ENCODE measurements at places on chromosomes 5 and 9.
A peak's percentile ranks its signal among the peaks of the same experiment; 100 is the strongest.

GRCh38 chr9:136983656-136984314 lies 992 bp downstream of the LCNL1 start:
- no peak for DNase-seq

GRCh38 chr9:13614060-13614459 lies 334.6 kb upstream of the MPDZ start:
- no peak for DNase-seq

DNA sequence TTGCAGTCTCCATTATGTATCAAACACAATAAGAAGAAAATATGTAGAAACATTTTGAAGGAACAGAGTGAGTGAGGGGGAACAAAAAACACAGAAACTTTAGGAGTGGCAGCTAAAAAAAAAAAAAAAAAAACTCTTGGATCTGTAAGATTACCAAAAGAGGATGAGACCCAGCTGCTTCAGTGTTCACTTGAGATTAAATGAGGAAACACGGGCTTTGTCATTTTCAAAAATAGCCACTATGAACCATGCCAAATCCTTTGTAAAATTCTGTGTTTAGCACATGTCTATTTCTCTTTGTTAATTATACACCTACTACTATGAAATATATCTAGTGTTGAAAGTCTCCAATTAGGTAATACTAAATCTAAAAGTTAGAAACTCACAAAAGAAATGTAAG lies 485.9 kb downstream of the EFNA5 start:
- no peak for DNase-seq

GRCh38 chr5:112995764-112996618 lies 19.4 kb downstream of the DCP2 start:
- no peak for DNase-seq

- peak; percentile 66 for DNase-seq
These were observed 63.6 kb upstream of the MAP3K1 start for GRCh38 chr5:56751572-56752313.

GRCh38 chr5:3694819-3695218 lies 99.2 kb downstream of the IRX1 start:
- no peak for DNase-seq

- no peak for DNase-seq
These were observed 363.5 kb downstream of the NDUFS4 start for GRCh38 chr5:53923961-53924360.

GRCh38 chr9:72333709-72334108 lies 31.3 kb downstream of the ZFAND5 start:
- DNase-seq = no peak

DNA sequence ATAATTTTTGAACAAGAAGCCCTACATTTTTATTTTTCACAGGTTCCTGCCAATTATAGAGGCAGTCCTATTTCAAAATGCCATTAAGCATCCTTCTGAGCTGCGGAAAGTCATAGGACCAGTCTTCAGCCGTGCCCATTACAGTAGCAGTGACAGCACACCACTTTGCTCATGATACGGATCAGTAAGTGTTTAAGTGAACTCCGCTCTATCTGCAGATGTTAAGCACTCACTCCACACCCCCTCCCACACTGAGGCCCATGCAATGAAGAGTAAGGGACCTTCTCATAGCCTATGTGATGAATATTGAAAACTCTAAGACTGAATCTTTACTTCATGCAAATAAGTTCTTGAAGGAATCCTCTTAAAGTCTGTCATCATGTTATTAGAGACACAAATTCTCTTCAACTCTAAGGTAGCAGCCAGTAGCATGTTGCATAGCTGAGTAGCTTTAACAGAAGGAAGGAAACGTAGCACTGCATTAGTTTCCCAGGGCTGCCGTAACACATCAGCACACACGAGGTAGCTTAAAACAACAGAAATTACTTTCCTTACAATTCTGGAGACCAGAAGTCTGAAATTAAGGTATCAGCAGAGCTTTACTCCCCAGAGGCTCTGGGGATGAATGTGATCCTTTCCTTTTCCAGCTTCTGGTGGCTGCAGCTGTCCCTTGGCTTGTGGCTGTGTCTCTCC lies 20.3 kb upstream of the TAF11L2 start:
- DNase-seq = no peak

DNA sequence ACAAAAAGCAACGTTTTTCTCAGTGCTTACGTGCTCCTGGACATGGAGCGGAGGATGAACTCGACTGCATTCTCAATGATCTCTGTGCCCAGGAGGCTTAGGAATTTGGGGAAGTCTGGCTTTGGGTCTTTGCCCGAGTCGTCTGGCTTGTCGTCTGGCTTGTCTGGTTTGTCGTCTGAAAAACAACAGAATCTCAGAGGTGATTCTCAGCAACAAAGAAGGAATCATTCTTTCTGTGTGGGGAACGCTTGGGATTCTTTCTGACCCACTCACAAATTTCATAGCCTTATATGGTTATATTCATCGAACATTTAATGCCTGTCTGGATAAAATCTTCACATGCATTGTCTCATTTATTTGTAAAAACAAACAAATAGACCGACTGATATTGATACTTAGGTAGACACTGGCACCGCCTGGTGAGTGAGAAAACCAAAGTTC lies 4.7 kb downstream of the C5orf46 start:
- DNase-seq = no peak

- no peak for DNase-seq
These were observed 305.0 kb upstream of the TNC start for GRCh38 chr9:115422932-115423440.

GRCh38 chr5:141636106-141636412 lies 590 bp downstream of the HDAC3 start:
- DNase-seq = no peak

DNA sequence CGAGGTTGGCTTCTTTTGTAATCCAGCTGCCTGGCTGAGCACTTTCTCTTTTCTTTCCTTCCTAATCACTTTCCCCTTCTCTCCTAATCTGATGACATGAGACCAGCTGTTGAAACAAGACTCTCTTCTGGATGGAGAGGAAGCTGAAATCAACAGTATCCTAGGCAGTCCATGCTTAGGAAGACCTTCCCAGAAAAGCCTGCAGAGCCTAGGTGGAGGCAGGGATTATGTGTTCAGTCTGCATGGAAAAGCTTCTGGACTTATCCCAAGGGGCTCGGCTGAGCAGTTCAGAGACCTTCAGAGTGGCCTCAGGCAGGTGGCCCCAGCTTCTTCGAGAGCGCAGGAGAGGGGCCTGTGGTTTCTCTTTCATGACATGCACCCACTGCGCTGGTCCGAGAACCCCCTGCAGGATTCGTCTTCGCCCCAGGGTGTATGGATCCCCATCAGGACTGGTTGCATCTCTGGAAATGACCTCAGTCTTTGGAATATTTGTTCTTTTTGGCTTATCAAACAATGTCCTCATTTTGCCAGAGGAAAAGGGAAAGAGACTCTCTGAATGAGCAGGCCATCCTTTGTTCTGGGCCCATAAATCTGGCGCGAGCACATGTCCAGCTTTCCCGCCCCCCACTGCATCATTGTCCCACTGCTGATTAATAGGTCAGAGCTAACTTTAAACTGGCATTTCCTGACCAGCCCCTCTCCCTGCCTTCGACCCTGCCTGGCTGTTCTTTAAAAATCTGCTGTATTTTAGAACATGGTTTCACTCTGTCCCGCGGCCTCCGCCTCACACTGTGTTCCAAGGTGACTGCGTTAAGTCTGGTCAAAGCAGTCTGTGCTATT lies 177.9 kb upstream of the KLF4 start:
- DNase-seq = no peak

DNA sequence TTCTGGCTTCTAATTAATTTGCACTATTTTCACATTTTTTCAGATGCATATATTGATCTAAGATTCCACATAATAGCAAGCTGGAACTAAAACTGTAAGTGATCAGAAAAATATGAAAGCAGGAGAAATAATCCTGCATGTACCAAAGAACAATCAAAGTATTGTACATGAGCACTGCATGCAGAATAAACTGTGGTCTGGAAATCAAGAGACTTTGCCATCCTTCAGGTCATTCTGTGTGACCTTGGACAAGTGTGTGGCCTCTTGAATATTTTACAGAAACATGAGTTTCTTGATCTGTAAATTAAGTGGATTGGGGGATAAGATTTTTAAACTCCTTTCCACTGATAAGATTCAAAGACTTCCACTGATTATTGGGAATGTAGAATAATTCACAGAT lies 99.2 kb upstream of the GNAQ start:
- no peak for DNase-seq

DNA sequence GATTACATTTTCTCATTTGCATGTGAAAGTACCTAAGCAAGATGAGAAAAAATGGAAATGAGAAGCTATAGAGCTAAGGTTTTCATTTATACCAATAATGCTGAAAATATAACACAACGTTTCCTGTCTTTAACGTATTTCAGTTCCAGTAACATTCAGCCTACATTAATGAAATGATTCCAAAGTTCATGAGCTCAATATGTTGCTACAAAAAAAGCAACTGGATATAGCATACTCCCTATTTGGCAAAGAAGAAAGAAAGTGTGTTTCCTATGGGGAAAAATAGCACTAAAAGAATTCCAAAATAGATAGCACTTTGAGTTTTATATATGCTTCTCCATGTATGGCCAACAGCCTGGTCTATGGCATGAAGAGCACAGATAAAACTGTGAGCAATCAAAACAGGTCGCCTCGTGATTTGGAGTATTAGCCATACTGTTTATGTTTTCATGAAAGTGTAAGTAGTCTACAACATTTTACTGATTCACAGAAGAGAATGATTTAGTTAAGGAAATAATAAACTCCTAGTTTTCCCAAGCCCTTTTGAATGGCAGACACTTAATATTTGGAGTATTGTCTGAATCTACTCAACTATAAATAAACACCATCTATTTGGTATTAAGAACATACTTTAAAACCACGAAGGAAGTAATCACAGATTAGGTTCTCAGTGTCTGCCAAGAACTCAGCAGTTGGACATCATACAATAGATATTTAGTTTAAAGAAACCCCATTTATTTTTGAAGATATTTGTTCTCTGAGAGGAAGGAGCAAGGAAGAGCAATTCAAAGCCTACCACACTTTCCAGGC lies 258.7 kb upstream of the RASA1 start:
- no peak for DNase-seq

DNA sequence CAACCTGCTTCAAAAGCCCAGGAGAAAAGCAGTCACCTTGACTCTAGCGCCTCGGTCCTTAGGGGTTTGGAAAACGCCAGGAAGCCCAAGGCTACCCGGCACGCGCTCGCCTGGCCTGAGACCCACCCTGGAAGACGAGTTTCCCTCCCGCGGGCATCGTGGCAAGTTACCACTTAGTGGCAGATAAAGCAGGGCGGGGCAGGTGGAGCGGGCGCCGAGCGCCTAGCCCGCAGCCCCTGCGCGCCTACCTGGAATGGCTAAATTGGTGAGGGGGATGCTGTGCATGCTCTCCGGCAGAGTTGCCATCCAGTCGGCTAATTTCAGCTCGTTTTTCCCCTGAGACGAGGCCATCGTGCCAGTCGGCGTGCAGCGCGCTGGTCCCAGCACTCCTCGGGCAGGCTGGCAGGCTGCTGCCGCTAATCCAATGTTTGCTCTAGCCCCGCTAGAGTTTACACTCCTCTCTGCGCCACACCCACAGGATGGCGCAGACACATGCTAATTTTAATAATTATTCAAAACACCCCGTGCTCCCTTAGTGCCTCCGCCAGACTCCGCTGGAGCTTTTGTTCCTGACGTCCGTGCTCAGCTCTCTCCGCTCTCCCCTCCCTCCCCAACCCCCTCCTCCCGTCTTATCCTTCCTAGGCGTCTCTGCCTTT lies at the start of gene PLCXD3:
TSS of gene PLCXD3 (minus strand) at position 426 of the 656 bp plus-strand sequence. CDS start at position 351, 75 bp downstream.
- DNase-seq = no peak

GRCh38 chr5:52269401-52269800 lies 518.3 kb upstream of the ITGA1 start:
- DNase-seq = no peak

DNA sequence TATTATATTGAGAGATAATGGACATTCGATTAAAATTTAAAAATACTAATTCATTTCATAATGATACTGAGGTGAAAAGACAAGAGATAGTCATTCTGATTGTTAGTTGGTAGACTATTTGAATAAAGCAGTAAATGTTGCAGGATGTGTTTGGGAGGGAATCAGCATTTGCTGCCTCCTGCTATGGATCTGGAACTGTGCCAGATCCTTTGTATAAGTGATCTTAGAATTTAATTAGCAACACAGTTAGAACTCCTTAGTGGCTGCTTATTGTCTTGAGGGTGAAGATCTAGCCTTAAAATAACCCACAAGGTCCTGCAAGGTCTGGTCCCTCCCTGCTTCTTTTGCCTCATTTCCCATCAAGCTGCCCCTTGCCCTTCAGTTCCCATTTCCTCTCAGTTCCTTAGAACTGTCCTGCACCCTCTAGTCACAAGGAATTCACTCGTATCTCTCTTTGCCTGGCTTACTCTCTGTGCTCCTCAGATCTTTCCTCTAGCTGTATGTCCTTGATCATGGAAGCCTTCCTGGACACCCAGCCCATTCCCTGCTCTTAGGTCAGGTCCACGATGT lies 12.5 kb downstream of the LECT2 start:
- DNase-seq = no peak

GRCh38 chr5:124210111-124210910 lies 536.1 kb downstream of the ZNF608 start:
- no peak for DNase-seq

- DNase-seq = no peak
These were observed 710.5 kb downstream of the TLR4 start for GRCh38 chr9:118414676-118415075.

DNA sequence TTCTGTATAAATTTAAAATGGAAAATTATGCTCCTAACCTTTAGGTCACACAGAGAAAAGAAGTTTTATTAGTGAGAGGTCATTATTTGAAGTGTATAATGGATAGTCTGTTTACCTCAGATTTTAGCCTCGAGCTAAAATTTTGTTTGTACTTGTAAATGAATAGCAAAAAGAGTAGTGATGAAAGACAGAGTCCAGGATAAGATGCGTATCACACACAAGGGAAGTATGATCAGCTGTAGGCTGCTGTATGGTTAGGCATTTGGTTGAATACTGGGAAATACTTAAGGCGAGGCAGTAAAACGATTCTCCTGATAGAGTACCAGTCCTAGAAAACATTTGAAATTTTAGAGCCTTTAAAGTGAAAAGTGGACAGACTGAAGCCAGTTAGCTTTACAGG lies 92.7 kb downstream of the FBXL7 start:
- DNase-seq = no peak

GRCh38 chr9:71822935-71823334 lies 54.6 kb upstream of the CEMIP2 start:
- DNase-seq = no peak

DNA sequence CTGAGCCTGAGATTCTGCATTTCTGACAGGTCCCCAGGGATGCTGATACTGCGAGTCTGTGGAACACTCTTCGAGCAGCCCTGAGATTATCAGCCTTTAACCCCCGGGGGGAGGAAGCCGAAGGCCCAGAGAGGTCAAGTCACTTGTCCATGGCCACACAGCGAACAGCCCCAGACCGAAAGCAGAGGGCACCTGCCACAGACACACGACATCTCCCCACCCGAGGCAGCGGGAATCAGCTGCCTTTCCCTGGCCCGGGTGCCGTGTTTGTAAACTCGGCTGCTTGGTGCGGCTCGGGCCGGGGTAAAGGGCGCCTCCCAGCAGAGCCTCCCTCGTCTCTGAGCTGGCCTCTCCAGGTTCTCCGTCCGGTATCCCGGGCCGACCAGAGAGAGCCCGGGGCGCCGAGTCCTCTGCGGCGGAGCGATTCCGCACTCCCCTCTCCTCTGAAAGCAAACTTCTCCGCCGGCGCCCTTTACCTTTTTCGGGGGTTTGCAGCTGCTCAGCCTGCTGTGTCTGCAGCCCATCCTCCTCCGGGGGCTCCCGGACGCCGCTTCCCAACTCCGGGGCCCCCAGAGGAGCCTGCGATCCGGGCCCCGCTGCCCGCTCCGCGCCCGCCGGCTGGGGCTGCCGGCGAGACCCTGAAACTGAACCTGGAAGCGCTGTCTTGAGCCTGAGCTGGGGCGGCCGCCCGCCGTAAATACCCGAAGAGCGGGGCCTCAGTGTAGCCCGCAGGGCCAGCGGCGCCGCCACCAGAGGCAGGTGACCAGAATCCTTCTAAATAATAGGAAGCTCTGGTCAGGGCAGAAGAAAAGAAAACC lies at the start of gene CCDC69:
TSS of gene CCDC69 (minus strand) at position 646 of the 818 bp plus-strand sequence. CDS start at position 524, 122 bp downstream.
- DNase-seq = peak; percentile 4
